ENCODE measurements at places on chromosomes 6 and 20.

GRCh38 chr6:40436685-40437604 is 150.2 kb downstream of the LRFN2 start:
- no peak for DNase-seq

GRCh38 chr6:34115403-34115795 is 30.5 kb downstream of the GRM4 start:
- no peak for DNase-seq

DNA sequence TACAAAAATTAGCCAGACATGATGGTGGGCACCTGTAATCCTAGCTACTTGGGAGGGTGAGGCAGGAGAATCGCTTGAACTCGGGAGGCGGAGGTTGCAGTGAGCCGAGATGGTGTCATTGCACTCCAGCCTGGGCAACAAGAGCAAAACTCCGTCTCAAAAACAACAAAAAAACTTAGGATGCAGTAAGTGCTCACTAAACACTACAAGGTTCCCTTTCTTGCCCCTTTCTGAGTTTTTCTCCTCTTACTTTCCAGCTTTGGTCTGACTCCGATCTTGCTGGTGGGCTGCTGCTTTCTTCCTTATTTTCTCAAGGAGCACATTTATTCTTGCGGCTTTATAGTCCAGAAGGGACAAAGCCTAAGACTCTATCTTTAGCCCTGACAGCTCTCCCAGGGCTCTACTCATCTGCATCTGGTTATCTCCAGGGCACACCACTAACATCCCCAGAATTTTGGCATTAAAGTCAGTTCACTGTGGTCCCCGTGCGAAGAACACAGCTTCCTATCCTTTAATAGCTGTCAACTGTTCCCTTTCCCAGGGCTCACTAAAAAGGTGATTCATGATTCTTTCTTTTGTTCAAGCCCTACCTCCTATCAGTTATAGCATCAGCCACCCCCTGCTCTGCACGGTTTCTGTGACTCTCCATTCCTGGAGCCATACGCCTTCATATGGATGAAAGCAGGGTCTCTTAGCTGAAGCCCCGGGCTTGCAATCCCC is 17.1 kb upstream of the RPN2 start:
- DNase-seq, result no peak

- DNase-seq, result no peak
These were observed 37.7 kb downstream of the PDRG1 start for GRCh38 chr20:31914170-31914569.

GRCh38 chr6:36067374-36068011 is 39.9 kb downstream of the MAPK14 start:
- no peak for DNase-seq

DNA sequence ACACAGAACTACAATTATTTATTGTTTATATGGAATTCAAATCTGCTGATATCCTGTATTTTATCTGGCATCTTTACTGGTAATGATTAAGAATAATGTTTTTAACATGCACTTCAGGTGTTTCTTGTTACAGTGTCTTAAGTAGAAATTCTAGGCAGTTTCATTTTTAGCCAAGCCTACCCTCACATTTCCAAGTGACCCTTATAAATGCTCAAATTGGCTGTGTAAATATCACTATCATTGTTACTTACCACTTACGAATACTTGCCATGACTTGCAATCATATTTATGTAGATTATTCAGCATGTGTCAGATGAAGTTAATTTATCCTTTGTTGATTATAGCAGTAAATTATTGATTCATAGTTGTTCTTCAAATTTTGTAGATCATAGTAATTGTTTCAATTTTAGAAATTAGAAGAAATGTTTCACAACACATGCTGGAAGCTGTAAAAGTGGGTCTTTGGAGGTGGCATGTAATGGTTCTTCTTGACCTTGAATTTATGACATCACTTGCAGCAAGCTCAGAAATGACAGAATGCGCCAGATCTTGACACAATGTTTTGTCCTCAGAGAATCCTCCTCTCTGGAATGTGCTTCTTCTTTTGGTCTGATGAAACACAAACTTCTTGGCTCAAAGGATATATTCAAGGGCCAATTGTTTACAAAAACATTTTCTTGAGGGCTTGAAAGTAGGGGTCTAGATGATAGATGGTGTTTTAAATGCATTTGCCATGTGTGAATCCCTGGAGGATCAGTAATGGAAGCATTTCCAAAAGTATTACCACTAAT is 471.8 kb downstream of the COL12A1 start:
- no peak for DNase-seq

- no peak for DNase-seq
These were observed 175.4 kb upstream of the KCNQ5 start for GRCh38 chr6:72446430-72446829.

DNA sequence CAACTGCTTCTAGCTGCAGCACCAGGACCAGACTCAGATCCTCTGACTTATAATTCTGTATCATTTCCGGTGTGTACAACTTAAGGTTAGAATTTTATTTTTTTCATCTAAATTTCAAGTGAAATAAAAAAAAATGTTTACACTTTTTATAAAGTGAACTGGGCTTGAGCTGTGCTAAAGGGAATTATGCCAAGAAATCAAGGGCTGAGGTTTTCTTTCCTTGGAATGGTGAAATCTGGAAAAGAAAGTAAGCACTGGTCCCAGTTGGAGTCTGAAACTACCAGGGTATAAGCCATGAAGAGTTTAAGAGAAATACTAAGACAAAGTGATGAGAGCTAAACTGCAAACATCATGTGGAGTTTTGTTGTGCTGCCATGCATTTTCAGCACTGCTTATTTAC is 21.7 kb upstream of the FYN start:
- DNase-seq, result no peak

GRCh38 chr6:31760790-31761189 is 1.7 kb upstream of the SAPCD1 start:
- DNase-seq, result no peak

DNA sequence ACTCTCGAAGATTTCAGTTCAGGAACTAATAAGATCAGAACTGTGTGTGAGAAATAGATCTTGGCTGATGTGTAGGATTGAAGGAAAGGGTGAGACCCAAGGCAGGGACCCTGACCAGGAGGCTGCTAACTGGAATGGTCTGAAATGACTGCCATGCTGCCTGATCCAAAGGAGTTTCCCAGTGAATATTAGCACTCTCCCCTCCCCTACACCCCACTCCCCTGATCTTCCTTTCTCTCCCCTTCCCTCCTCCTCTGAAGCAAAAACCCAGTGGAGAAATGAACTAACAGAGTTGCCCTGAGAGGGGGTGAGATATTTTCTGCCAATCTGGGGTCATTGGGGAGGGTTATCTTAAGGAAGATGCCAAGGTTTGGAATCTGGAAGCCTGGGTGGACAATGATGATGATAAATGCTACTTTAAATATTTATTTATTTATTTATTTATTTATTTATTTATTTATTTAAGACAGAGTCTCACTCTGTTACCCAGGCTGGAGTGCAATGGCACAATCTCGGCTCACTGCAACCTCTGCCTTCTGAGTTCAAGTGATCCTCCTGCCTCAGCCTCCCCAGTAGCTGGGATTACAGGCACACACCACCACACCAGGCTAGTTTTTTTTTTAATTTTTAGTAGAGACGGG is 371.0 kb upstream of the CHD6 start:
- DNase-seq, result no peak

- DNase-seq, result no peak
These were observed 1.8 kb downstream of the BTN3A1 start for GRCh38 chr6:26403893-26404292.

DNA sequence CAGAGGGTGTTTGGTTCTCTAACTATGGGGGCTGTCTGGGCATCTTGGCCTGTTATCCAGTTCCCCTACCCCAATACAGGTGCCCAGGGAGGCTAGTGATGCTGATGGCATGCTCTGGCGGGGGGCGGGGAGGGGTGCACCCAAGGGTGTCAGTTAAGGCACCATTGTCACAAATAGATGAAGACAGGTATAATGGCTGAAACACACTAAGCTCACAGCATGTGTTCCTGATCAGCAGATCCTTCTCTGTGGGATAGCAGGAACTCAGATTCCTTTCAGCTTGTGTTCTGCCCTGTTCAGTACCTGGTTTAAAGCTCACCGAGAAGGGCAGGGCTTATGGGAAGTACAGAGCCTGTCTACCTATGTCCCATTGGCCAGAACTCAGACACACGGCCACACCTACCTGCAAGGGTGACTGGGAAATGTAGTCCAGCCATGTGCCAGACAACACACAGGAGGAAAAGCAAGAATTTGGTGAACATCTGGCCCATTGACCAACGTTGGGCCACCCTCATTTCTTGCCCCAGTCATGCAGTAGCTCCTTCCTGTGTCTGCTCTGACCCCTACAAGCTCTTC is 3.4 kb upstream of the RSPO4 start:
- DNase-seq, result no peak

- DNase-seq, result no peak
These were observed 383.3 kb upstream of the CITED2 start for GRCh38 chr6:139757784-139758183.

DNA sequence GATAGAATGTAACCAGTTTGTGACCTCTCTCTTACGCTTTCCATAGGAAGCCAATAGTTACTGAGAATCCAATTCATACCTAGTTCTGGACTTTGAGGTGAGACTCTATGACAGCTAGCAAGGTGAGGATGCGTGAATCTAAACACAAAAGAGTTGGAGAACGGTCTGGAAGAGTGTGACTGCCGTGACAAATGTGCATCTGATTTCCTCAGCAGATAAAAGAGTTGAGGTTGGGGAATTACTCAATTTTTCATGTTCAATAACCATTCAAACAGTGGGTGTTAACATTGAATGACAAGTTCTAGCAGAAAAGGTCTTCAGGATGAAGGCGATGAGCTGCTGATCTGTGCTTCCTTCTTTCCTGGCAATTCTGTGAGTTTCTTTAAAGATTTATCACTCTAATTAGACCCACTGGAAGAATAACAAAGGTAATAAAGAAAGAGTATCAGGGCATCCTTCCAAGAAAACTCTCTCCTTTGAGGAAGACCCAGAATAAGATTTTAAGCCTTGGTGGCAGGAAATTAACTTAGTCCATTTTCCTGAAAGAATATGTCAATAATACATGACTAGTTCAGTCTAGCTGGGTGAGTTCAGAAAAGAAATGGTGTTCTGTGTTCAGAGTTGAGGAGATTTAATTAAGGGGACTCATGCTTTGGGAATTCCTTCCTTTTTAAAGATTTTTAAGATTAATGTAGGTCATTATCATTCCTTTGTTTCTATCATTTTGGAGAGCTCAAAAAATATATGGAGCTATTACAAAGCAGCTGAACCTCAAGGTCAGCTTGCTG is 24.5 kb downstream of the KIF3B start:
- DNase-seq, result no peak

All from cerebellar nuclear complex (tissue), 1 donor.